HuH-7 (cell line): ENCODE measurements at places on chromosomes 6 and 20.

GRCh38 chr6:164419099-164419498 lies 890.3 kb downstream of the C6orf118 start:
- DNase-seq: no peak

GRCh38 chr6:22601984-22602383 lies 32.6 kb downstream of the HDGFL1 start:
- DNase-seq: no peak

- no peak for DNase-seq
These were observed 24.5 kb upstream of the RTF2 start for GRCh38 chr20:56443654-56444540.

DNA sequence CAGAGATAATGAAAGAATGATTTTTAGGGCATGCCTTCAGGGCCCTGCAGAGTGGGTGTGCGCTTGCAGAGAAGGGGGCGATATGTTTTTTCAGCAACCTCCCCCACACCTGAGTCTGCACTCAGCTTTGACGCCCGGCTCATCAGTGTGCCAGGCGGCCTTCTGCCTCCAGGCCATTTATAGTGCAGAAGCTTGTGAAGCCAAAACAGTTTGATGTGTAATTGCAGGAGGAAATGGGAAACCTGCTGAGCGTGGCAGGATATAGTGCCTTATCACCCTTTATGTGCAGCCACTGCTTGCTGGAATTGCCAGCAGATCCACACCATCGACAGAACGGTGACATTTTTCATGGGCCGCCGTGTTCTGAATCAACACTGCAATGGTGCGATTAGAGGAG lies 178.2 kb downstream of the CDH4 start:
- no peak for DNase-seq

DNA sequence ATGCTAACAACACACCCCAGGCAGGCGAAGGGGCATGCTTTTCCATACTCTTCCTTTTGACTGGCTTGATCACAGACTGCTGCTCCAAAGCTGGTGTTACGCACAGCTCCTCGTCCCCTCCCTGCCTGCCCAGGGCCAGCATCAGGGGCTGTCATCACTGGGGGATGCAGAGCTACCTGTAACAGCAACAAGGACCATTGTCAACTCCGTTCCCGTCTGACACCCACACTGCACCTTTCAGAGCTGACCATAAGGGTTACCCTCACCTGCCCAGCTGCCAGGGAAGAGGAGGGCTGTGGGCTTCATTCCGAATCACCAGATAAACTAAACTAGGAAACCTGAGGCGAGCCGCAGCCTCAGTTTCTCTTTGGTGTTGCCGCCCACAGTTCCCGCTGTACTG lies 15.4 kb downstream of the NQO2 start:
- no peak for DNase-seq

DNA sequence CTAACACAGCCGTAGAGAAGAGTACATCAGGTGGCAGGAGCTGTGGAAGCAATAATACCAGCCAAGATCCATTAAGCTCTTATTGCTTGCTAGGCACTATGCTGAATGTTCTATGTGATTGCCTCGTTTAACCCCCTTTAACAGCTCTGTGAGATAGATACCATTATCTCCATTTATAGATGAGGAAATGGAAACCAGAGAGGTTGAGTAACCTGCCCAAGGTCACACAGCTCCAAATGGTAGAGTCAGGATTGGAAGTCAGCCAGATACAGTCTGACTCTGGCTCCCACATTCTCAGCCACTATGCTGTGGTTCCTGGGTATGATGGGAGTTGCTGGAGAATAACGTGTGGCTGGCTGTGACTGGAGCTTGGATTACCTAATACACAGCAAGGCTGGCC lies 92.4 kb downstream of the DLGAP4 start:
- no peak for DNase-seq

- no peak for DNase-seq
These were observed 72.3 kb downstream of the CARMIL1 start for GRCh38 chr6:25351485-25351884.

DNA sequence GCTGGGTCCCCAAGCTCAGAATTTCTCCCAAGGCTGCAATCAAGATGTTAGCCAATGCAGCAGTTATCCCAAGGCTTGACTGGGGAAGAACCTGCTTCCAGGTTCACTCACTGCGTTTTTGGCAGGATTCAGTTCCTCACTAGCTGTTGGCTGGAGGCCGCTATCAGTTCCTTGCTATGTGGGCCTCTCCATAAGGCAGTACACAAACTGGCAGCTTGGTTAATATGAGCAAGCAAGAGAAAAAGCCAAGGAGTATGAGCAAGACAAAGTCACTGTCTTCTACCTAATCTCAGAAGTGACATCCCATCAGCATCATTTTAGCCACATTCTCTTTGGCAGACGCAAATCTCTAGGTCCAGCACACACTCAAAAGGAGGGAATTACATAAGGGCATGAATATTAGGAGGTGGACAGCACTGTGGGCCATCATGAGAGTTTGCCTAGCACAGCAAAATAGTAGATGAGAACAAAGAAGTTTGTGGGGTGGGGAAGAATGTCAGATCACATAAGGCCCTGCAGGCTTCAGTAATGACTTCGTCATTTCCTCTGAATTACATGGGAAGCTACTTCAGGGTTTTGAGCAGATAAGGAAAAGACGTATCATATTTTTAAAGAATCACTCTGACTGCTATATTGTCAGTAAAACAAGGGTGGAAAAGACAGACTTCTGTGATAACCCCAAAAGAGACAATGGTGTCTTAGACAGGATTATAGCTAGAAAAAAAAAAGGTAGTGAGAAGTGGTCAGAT lies 25.5 kb downstream of the LMBRD1 start:
- no peak for DNase-seq

- peak; percentile 24 for DNase-seq
These were observed 891 bp downstream of the RSPO3 start for GRCh38 chr6:127119102-127120022.

DNA sequence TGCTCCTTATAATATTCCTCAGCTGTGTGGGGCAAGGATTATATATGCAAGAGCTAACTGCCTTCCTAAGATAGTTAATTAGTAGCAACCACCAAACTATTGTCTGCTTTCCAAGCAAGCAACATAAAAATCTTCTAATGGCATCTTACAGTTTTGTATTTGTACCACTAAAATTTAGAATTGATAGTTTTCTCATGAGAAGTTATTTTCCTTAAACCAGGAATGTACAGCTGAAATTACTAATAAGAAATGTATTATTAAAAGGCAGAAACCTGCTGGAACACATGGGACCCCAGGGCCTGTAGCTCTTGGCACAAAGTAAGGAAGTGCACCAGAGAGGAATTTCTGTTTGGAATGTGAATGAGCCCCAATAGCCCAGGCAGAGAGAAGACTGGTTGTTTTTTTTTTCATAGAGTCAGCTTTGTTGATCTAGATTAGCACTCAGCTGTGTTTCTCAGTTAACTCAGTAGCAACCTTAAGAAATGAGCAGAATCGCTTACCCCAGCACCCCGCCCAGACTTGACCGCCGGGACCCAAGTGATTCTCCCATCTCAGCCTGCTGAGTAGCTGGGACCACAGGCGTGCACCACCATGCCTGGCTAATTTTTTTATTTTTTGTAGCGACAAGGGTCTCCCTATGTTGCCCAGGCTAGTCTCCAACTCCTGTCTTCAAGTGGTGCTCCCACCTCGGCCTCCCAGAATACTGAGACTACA lies 2.6 kb downstream of the MGME1 start:
- peak; percentile 37 for DNase-seq

GRCh38 chr6:122571888-122572287 lies 38.3 kb upstream of the PKIB start:
- no peak for DNase-seq

DNA sequence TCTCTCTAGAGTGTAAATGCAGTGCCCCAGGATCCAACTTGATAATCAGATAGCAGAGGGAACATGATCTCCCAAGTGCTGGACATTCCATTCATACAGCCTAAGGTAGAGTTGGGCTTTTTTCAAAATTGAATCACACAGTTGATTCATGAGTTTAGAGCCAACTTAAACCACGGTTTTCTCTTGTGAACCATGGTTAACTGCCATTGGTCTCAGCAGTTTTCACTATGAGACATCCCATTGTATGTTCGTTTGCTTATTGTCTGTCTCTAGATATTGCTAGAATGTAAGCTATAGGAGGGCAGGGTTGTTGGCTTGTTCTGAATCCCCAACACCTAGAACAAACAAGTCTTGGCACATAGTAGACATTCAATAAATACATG lies 37.2 kb upstream of the TAF8 start:
- DNase-seq: no peak

DNA sequence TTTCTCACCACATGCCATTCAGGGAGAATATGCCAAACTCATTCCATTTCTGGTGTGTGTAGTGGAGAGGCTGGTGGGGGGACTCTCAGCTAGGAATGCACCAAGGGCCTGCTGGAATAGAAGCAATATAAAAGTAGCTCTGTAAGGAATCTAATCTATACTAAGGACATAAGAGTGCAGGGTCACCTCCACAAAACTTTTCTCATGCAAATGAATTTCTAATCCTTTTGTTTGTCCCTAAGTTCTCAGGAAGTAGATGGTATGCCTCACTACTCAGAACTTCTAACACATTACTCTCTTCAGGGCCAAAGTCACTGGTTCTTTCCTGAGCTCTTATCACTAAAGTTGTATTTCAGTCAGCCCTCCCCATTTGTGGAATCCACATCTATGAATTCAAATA lies 427.2 kb downstream of the C6orf118 start:
- no peak for DNase-seq

- peak; percentile 69 for DNase-seq
These were observed 1.8 kb downstream of the PERP start for GRCh38 chr6:138105446-138105845.

GRCh38 chr20:24776755-24777271 lies 172.3 kb upstream of the CST7 start:
- DNase-seq: no peak

DNA sequence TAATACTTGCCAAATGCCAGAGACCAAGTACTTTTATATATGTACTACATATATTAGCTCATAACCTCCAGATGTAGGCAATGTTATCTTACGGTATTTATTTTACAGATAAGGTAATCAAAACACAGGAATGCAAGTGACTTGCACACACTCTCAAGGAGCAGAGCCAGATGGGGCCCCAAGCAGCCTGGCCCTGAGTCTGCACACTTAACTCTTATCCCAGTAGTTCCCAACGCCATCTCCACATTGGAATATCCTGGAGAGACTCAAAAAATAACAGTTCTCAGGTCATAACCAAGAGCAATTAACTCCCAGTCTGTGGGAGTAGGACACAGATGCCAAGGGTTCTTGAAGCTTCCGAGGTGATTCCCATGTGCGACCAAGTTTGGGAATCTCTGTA lies 398.7 kb downstream of the PHF3 start:
- no peak for DNase-seq

- DNase-seq: no peak
These were observed 239.2 kb downstream of the KCNQ5 start for GRCh38 chr6:72861059-72861458.

- no peak for DNase-seq
These were observed 158.9 kb downstream of the TBXT start for GRCh38 chr6:166008441-166009369.

- DNase-seq: no peak
These were observed 81.5 kb downstream of the CEBPB start for GRCh38 chr20:50272030-50272723.

DNA sequence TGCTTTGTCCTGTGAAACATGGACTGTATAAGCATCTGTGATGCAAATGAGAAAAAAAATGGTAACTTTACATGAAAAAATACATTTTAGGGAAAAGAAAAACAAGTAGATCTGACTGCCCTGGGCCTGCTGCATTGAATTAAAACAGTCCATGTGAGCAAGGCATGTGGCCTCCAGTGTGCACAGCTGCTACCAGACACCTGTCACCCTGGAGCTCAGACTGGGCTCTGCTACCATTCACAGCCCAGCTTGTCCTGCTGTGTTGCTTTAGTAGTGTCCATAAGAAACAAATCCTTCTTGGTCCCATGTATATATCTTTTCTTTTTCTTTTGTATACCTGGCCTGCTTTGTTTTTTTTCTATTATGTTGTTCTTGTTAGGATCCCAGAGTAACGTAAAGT lies 315.9 kb downstream of the NKAIN2 start:
- DNase-seq: no peak

DNA sequence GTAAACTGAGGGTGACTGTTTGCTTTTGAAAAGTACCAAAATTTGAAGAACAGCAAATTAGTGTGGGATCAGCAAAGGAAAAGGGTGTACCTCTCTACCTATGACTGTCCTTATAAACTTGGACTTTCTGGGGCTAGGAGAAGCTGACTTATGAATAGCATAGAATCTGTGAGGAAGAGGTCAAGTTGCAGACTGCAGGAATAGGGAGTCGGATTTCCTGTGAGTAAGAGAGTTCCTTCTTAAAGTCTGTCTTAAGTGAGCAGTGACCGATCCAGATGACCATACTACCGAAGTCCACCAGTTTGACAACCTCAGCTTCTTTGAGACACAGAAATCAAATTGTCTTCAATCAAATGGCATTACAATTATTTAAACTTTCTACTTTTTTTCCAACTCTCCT lies 708.7 kb downstream of the UTRN start:
- no peak for DNase-seq

DNA sequence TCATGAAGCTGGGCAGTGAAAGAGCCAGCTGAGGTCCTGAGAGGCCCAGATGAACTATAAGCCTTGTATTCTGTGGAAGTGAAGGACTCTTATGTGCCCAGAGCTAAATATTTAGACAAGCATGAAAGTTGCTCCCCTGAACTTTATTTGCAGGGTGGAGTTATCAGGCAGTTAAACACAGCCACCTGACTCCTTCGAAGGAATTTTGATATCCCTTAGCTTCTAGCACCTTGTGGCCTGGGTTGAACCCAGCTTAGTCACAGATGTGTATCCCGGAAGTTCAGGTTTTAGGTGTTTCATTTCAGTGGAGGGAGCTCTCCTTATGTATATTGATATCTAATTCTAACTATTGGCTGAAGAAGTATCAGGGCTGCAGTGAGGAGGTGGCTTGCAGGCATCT lies 20.4 kb downstream of the NR2E1 start:
- DNase-seq: no peak

DNA sequence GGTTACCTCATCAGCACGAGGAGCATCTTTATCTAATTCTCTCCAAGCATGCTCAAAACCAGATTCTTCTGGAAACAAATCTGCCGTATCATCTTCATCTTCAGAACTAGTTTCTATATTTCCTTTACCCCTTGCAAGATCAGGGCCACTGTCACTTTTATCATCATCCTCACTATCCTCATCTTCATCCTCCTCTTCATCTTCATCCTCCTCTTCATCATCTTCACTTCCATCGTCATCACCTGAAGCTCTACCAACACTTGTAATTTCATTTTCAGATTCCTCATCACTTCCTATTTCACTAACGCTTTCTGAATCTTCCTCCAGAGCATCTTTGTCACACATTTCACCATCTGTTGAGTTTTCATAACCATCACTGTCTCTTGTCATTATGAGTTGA lies 8.9 kb downstream of the ESF1 start:
- no peak for DNase-seq

- peak; percentile 17 for DNase-seq
These were observed 39.3 kb downstream of the ATRN start for GRCh38 chr20:3510110-3510509.

DNA sequence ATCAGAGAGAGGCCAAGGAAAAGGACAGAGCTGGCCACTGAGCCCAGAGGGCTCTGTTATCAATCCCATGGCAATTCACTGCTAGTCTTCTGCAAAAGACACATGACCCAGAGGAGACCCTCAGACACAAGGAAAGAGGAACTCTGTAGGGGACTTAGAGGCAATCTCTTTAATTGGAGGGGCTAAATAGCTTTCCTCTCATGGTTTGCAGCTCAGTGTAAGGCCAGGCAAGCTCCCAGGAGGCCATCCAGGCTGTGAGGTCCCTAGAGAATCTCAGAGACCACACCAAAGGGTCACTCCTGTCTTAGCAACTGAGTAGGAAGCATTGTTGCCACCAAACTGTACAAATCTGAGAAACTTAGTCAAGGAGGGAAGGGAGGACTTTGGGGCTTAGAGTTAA lies 10.0 kb upstream of the HLA-DOA start:
- DNase-seq: no peak

GRCh38 chr6:141551318-141551717 lies 581.4 kb upstream of the GJE1 start:
- DNase-seq: no peak
